ENCODE measurements at places on chromosomes 16 and 17. TPM values are rescaled to one million over a fixed set of nuclear protein-coding genes. Genes with fewer than 3 reads are reported as not detected.

The PYDC1 gene
- total RNA-seq = not detected

The KRTAP3-3 gene
- not detected for total RNA-seq

The TBX6 gene
- 2.5 TPM for total RNA-seq

The UTS2R gene
- not detected for total RNA-seq

The PMFBP1 gene
- total RNA-seq = 1.1 TPM

The RASL10B gene
- total RNA-seq = 2.3 TPM

The MIEF2 gene
- 5.5 TPM for total RNA-seq
